Mammary microvascular endothelial cell (primary cell): ENCODE measurements at places on chromosomes 1 and 21. TPM values are rescaled to one million over a fixed set of nuclear protein-coding genes. Genes with fewer than 3 reads are reported as not detected.

The VAV3 gene
- total RNA-seq: 4.0 and 5.1 TPM in 2 replicates

The TLCD4 gene
- 0.07 and 0.10 TPM in 2 replicates for total RNA-seq

The FCGR2B gene
- not detected in 2 replicates for total RNA-seq

The NTRK1 gene
- total RNA-seq: not detected in 2 replicates

The EFNA1 gene
- total RNA-seq: 30.8 and 33.2 TPM in 2 replicates

The PTPRU gene
- total RNA-seq: 0.25 and 3.8 TPM in 2 replicates

The OR2M3 gene
- total RNA-seq: not detected in 2 replicates

The BSND gene
- total RNA-seq: not detected in 2 replicates

The RAB29 gene
- 16.0 and 17.1 TPM in 2 replicates for total RNA-seq

The B3GALT5 gene
- not detected in 2 replicates for total RNA-seq

The CLEC20A gene
- 0.15 TPM in 1 of 2 replicates, not detected in the other for total RNA-seq

The DMRTA2 gene
- total RNA-seq: not detected in 2 replicates

The USP48 gene
- 27.2 and 42.3 TPM in 2 replicates for total RNA-seq

The GPR25 gene
- total RNA-seq: not detected in 2 replicates

The SPRR2F gene
- not detected in 2 replicates for total RNA-seq

The RPTN gene
- total RNA-seq: not detected in 2 replicates

The MYOC gene
- total RNA-seq: not detected in 2 replicates

The FCRL5 gene
- not detected in 2 replicates for total RNA-seq

The TRAPPC10 gene
- 17.1 and 18.4 TPM in 2 replicates for total RNA-seq

The CELA3A gene
- not detected in 2 replicates for total RNA-seq

The SCMH1 gene
- total RNA-seq: 16.3 and 16.9 TPM in 2 replicates

The NPR1 gene
- 14.5 and 15.3 TPM in 2 replicates for total RNA-seq

The CDC42 gene
- total RNA-seq: 460 and 507 TPM in 2 replicates

The CGN gene
- total RNA-seq: 0.13 and 1.5 TPM in 2 replicates

The FCER1G gene
- not detected in 2 replicates for total RNA-seq

The ZNF683 gene
- not detected in 2 replicates for total RNA-seq

The C1orf53 gene
- total RNA-seq: 1.3 and 1.5 TPM in 2 replicates

The MXRA8 gene
- 0.20 and 0.34 TPM in 2 replicates for total RNA-seq

The TTC34 gene
- 0.05 and 0.13 TPM in 2 replicates for total RNA-seq

The RHCE gene
- total RNA-seq: not detected in 2 replicates

The MYOG gene
- total RNA-seq: not detected in 2 replicates

The CTSE gene
- not detected in 2 replicates for total RNA-seq

The CCDC30 gene
- 0.20 TPM in 2 replicates for total RNA-seq

The SLC25A33 gene
- 5.7 and 6.9 TPM in 2 replicates for total RNA-seq

The IQCC gene
- 0.53 and 2.6 TPM in 2 replicates for total RNA-seq

The PRAMEF27 gene
- not detected in 2 replicates for total RNA-seq

The LCE1B gene
- not detected in 2 replicates for total RNA-seq

The CRP gene
- total RNA-seq: not detected in 2 replicates

The PCSK9 gene
- 0.10 and 0.33 TPM in 2 replicates for total RNA-seq

The APP gene
- total RNA-seq: 579 and 596 TPM in 2 replicates

The ANGPTL1 gene
- not detected in 2 replicates for total RNA-seq

The DIRAS3 gene
- total RNA-seq: 0.49 and 0.73 TPM in 2 replicates
